ENCODE measurements at places on chromosomes 6 and 20. TPM values are rescaled to one million over a fixed set of nuclear protein-coding genes. Genes with fewer than 3 reads are reported as not detected.

- DNase-seq = peak; percentile 84
- H3K4me3 ChIP-seq = peak overlapping the region; percentile 39
- H3K27ac ChIP-seq = peak overlapping the region; percentile 85
- no peaks in the 10 kb centered on the region for H3K27me3 ChIP-seq
- H3K36me3 ChIP-seq = no peaks in the 10 kb centered on the region
These were observed 136.3 kb downstream of the LY86 start for GRCh38 chr6:6724539-6725467.

GRCh38 chr6:45411959-45412358 is 34.2 kb upstream of the SUPT3H start:
- H3K27ac ChIP-seq = no peak overlapping the region
- H3K4me3 ChIP-seq = no peak overlapping the region
- no peaks in the 10 kb centered on the region for H3K27me3 ChIP-seq
- DNase-seq = no peak
- no peaks in the 10 kb centered on the region for H3K4me1 ChIP-seq

DNA sequence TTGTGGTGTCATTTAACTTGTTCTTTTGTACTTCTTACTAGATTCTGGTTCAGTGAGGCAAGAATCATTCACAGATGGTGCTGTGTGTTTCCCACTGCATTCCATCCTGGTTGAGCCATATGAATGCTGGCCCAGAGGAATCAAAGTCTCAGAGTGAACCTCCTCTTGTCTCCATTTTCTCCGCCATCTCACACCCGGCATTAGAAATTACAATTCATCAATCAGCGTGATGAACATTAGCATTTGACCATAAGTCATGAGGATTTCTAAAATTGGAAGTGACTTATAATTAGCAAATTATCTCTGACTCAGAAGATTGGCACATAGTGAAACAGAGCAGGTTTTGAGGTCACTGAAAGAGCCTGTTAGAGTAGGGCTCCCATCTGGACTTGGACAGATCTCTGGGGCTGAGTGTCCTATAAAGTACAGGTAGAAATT is 25.2 kb downstream of the TNFAIP3 start:
- no peaks in the 10 kb centered on the region for H3K27me3 ChIP-seq
- DNase-seq = no peak
- H3K36me3 ChIP-seq = no peaks in the 10 kb centered on the region
- H3K4me1 ChIP-seq = no peaks in the 10 kb centered on the region
- no peak overlapping the region for H3K27ac ChIP-seq

GRCh38 chr6:100846276-100846675 is 34.9 kb downstream of the ASCC3 start:
- no peak overlapping the region for H3K27ac ChIP-seq
- H3K4me1 ChIP-seq = no peaks in the 10 kb centered on the region
- no peaks in the 10 kb centered on the region for H3K27me3 ChIP-seq
- H3K4me3 ChIP-seq = no peak overlapping the region
- no peak for DNase-seq

GRCh38 chr20:46923550-46923949 is 28.9 kb downstream of the EYA2 start:
- H3K27me3 ChIP-seq = no peaks in the 10 kb centered on the region
- no peaks in the 10 kb centered on the region for H3K4me1 ChIP-seq
- H3K36me3 ChIP-seq = no peaks in the 10 kb centered on the region
- H3K4me3 ChIP-seq = no peak overlapping the region
- no peak for DNase-seq
- no peak overlapping the region for H3K27ac ChIP-seq

GRCh38 chr20:63641146-63641791 is 12.0 kb downstream of the STMN3 start:
- H3K27ac ChIP-seq = peak overlapping the region; percentile 91

- no peak for DNase-seq
- no peak overlapping the region for H3K27ac ChIP-seq
- H3K27me3 ChIP-seq = no peaks in the 10 kb centered on the region
- no peaks in the 10 kb centered on the region for H3K4me1 ChIP-seq
These were observed 7.2 kb downstream of the KIF16B start for GRCh38 chr20:16566080-16566479.

- H3K4me1 ChIP-seq = no peaks in the 10 kb centered on the region
- no peak overlapping the region for H3K4me3 ChIP-seq
- H3K36me3 ChIP-seq = no peaks in the 10 kb centered on the region
- no peak overlapping the region for H3K27ac ChIP-seq
These were observed 45.0 kb upstream of the OPRM1 start for GRCh38 chr6:153994004-153994403.

- H3K4me3 ChIP-seq = no peak overlapping the region
- H3K36me3 ChIP-seq = no peaks in the 10 kb centered on the region
- no peak for DNase-seq
- no peak overlapping the region for H3K27ac ChIP-seq
- no peaks in the 10 kb centered on the region for H3K4me1 ChIP-seq
- no peaks in the 10 kb centered on the region for H3K27me3 ChIP-seq
These were observed 47.9 kb upstream of the LIN28B start for GRCh38 chr6:104908888-104909525.

DNA sequence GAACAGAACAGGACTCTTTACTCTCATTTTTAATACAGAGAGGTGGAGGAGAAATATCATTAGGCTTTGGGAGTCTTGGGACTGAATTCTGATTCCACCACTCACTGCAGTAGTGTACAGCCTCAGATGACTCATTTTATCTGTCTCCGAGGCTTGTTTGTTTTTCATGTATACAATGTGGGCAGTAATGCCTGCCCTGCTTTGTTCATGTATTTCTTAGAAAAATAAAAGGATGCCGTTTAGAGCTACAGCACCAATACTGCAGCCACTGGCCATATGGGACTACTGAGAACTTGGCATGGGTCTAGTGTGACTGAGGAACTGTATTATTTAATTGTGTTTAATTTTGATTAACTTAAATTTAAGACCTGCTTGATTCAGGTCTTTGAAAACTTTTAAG is 41.2 kb upstream of the JAG1 start:
- H3K4me3 ChIP-seq = no peak overlapping the region
- H3K36me3 ChIP-seq = no peaks in the 10 kb centered on the region
- H3K27me3 ChIP-seq = no peaks in the 10 kb centered on the region

DNA sequence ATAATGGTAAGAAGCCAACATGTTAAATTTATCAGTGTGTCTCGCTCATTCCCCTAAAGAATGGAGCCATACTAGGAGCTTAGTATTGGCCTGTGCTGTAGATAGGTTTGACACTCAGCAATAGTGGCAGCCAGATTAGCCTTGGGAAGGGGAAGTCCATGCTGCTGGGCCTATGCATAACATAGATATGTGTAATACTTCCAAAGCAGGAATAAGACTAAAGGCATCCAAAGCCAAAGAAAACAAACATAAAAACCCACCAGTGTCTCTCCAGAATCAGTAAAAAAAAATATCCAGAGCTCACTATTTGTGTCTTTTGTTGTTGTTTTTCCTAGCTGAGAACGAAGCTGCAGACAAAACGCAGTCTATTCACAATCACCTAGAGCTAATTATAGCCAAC is 104.2 kb upstream of the STXBP5 start:
- no peaks in the 10 kb centered on the region for H3K27me3 ChIP-seq
- H3K4me1 ChIP-seq = no peaks in the 10 kb centered on the region
- H3K36me3 ChIP-seq = no peaks in the 10 kb centered on the region
- no peak for DNase-seq

DNA sequence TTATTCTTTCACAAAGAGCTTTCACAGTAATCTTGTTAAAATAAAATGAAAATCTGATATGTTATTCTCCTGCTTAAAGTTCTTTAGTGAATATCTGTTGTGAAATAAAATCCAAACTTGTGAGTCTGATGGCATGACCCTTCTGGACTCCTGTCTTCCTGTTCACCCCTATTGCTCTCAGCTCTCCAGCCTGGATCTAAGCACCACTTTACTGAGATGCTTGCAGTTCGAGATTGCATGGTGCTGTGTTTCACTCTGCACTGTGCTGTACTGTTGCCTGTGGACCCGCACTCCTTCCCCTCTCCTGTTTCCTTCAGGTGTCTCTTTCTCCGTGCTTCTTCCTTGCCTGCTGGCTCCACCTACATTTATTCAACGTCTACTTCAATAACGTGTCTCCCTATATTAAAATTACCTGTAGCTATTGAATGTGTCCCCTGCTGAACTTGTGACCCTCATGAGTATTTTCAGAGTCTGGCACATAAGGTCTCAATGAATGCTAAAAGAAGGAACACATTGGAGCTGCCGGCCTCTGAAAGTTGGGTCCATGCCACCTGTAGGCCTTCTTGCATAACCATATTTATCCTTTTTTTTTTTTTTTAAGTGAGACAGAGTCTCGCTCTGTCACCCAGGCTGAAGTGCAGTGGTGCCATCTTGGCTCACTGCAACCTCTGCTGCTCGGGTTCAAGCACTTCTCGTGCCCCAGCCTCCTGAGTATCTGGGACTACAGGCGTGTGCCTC is 100.1 kb downstream of the ARID1B start:
- DNase-seq = peak; percentile 44
- no peaks in the 10 kb centered on the region for H3K27me3 ChIP-seq
- H3K4me1 ChIP-seq = no peaks in the 10 kb centered on the region
- no peak overlapping the region for H3K27ac ChIP-seq
- H3K4me3 ChIP-seq = no peak overlapping the region

DNA sequence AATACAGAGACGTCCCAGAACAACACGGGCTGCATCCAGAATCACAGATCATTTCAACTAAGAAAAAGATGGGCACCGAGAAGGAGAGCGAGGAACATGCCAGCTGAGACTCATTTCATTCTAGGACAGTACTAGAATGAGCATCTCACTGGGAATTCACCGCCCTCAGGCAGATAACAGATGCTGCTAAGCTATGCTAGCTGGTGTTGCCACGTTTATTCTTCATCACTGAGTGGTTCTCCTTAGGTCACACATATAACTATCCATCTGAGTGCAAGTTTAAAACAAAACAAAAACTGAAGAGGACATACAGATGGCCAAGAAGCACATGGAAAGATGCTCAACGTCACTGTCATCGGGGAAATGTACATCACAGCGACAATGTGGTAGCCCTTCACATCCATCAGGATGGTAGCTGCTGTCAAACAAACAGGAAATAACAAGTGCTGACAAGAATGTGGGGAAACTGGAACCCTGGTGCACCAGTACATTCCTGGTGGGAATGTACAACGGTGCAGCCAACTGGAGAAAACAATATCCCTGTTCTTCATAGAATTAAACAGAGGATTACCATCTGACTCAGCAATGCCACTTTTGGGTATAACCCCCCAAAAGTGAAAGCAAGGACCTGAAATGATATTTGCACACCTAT is 97.6 kb downstream of the SLC22A23 start:
- H3K4me1 ChIP-seq = peaks cover 23% of the 10 kb centered on the region
- no peak for DNase-seq
- no peaks in the 10 kb centered on the region for H3K27me3 ChIP-seq
- H3K4me3 ChIP-seq = no peak overlapping the region

GRCh38 chr6:130933712-130934200 is 106.5 kb downstream of the SMLR1 start:
- no peaks in the 10 kb centered on the region for H3K36me3 ChIP-seq
- H3K4me1 ChIP-seq = no peaks in the 10 kb centered on the region
- H3K27ac ChIP-seq = peak overlapping the region; percentile 45
- no peaks in the 10 kb centered on the region for H3K27me3 ChIP-seq

GRCh38 chr6:150068720-150069648 is at the start of gene ULBP3:
Gene ULBP3 (minus strand): TSS chr6:150069121. CDS start chr6:150069066, 55 bp downstream.
- H3K4me1 ChIP-seq = peaks cover 15% of the 10 kb centered on the region
- H3K27me3 ChIP-seq = peaks cover 3% of the 10 kb centered on the region
- H3K27ac ChIP-seq = peak within 1 kb of the TSS; percentile 65
- peak; percentile 66 for DNase-seq
- peak within 1 kb of the TSS; percentile 67 for H3K4me3 ChIP-seq

GRCh38 chr6:17855381-17855780 is 132.1 kb downstream of the KIF13A start:
- H3K27ac ChIP-seq = no peak overlapping the region
- H3K36me3 ChIP-seq = no peaks in the 10 kb centered on the region
- no peak for DNase-seq
- no peaks in the 10 kb centered on the region for H3K4me1 ChIP-seq

GRCh38 chr6:16132909-16133308 is 4.0 kb downstream of the MYLIP start:
- no peak overlapping the region for H3K4me3 ChIP-seq
- no peaks in the 10 kb centered on the region for H3K27me3 ChIP-seq
- no peaks in the 10 kb centered on the region for H3K36me3 ChIP-seq
- no peak overlapping the region for H3K27ac ChIP-seq
- DNase-seq = no peak

- no peaks in the 10 kb centered on the region for H3K36me3 ChIP-seq
- DNase-seq = no peak
- no peaks in the 10 kb centered on the region for H3K27me3 ChIP-seq
- no peaks in the 10 kb centered on the region for H3K4me1 ChIP-seq
- H3K4me3 ChIP-seq = no peak overlapping the region
- H3K27ac ChIP-seq = no peak overlapping the region
These were observed 85.8 kb upstream of the ESR1 start for GRCh38 chr6:151721671-151722070.

GRCh38 chr6:144585217-144585814 is 300.2 kb downstream of the UTRN start:
- no peak overlapping the region for H3K4me3 ChIP-seq
- H3K27ac ChIP-seq = no peak overlapping the region
- peaks cover 66% of the 10 kb centered on the region for H3K4me1 ChIP-seq
- no peaks in the 10 kb centered on the region for H3K27me3 ChIP-seq

DNA sequence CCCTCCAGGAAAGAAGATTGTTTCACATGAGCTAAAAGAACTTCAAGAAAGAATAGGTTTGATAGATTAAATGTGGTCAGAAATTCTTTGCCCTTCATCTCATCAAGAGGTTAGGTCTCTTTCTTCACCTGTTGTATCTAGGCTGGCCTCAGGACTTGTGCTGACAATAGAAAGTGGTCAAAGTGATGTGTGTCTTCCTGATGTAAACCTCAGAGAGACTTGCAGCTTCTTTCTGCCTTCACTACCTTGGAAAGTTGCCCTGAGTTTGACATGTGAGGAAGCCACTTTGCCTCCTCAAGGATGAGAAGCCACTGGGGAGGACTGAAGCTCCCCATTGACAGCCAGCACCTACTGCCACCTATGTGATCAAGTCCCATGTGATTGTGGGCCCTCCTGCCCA is 46.3 kb downstream of the TBPL1 start:
- H3K4me3 ChIP-seq = no peak overlapping the region
- H3K36me3 ChIP-seq = no peaks in the 10 kb centered on the region
- no peaks in the 10 kb centered on the region for H3K27me3 ChIP-seq
- no peaks in the 10 kb centered on the region for H3K4me1 ChIP-seq

Gene KIF6
- total RNA-seq = not detected

Gene BPIFA1
- not detected for total RNA-seq

Gene OR11A1
- total RNA-seq = not detected

Gene CRIP3
- 5.2 TPM for total RNA-seq

Gene GPRC6A
- total RNA-seq = not detected

Gene SLC17A2
- not detected for total RNA-seq

Gene PGBD1
- 5.0 TPM for total RNA-seq

Gene TMEM244
- total RNA-seq = not detected

Gene RIPOR3
- total RNA-seq = 24.5 TPM

Gene WDR46
- total RNA-seq = 59.6 TPM

Gene PLCB4
- 43.3 TPM for total RNA-seq
